ENCODE measurements at places on chromosomes 2 and 18.
A peak's percentile ranks its signal among the peaks of the same experiment; 100 is the strongest.

- no peak for DNase-seq
Measured at GRCh38 chr2:200350850-200351285, 44.4 kb downstream of the SPATS2L start.

DNA sequence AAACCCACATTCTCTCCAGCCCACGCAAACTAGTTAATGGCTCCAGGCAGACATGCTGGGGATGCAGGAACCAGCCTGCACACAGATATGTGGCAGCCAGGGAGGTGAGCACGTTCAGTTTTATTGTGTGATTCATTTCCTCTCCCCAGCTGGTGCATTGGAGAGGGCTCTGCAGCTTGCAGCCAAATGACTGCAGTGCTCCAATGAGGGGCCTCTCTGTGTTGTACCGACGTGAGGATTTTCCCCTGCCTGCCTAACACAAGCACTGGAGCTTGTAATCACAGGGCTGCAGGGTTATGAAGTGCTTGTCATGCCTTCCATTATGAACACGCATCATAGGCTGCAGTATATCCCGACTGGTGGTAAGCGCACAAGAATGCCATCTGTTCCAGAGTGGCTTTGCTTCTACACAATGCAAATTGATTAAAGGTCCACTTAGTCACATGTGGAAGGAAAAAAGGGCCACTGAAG, 92.3 kb upstream of the THUMPD2 start:
- peak; percentile 11 for DNase-seq

DNA sequence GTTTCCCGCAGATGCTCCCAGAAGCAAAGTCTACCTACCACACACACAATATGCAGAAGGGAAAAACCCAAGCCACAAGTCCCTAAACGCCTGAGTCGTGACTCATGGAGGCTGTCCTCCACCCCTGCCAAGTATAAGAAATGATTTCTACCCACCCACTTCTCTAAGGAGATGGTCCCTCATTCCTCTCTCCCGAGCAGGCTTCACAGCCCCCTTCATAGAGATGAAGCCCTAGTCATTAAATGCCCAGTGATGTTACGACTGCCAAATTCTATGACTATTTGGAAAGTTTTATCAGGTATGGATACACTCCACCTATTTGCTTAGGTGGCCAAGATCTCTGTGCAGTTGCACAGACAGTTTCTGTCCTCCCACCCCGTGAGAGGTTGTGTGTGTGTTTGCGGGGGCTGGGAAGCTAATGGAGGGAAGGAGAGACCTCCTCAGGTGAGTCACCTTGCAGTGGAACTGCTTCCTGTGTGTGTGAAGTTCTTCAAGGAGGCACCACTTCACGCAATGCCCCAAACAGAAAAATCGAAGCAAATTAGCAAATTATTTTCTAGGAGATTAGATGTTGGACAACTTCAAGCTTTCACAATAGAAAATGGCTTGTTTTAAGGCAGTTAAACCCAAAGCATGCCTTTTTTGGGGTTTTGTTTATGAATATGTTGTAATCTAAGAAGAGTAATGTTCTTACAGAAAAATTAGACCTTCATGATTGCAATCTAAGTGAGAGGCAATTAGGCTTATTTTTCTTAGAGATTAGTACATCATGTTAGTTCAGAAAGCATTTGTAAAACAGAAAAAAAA, 175.2 kb downstream of the TGIF1 start:
- DNase-seq = peak; percentile 94

- DNase-seq = no peak
Measured at GRCh38 chr18:45023519-45023918, 342.8 kb downstream of the SETBP1 start.

- no peak for DNase-seq
Measured at GRCh38 chr2:73081181-73081671, 9.7 kb upstream of the SFXN5 start.

- no peak for DNase-seq
Measured at GRCh38 chr18:54197747-54198411, 26.6 kb downstream of the MBD2 start.

DNA sequence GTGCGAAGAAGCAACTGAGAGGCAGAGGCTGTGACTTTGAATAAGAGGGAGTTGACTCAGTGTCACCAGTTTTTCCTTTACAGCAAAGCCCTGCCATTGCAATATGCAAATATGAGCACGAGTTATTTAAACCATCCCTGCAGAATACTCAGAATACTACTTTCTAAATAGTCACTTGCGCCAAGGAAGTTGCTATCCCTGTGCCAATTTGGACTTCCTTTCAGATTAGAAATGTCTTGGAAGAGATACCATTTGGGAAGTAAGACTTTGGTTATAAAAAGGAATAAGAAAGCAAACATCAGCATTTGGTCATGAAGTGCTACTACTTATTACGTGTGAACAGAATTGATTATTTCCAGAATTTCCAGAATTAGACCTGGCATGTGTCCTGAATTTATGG, 151.8 kb upstream of the MYT1L start:
- no peak for DNase-seq

- no peak for DNase-seq
Measured at GRCh38 chr2:105321875-105322646, 7.5 kb downstream of the TGFBRAP1 start.

DNA sequence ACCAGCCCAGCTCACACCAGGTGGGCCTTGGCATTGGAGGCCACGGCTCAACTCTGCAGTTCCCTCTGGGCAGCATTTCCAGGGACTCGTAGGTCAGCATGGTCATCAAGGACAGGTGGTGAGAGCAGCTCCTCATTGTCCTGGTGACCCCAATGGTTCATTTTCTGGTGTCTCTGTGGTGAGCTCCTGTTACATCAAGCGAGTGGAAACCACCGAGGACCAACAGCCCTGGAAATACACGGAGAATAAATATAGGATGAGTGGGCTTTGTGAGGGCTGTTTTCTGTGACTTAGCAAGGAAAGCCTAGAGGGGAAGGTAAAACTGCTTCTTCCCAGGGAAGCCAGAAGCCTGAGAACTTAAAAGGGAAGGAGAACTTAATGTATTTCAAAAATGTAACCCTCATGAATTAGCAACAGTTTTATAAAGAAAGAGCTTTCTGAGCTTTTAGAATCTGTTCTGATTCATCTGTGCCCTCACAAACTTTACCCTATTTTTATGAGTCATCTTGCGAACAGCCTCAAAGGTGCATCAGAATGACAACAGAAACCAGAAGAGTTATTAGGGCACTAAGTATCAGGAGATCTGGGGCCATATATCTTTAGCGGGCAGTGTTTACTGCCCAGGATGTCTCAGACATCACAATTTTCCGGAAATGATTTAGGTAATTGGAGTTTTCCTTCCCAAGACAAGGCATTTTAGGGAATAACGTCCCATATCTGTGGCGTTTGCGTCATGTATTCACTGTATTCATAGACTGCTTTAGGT, 18.7 kb downstream of the C2orf92 start:
- DNase-seq = no peak

DNA sequence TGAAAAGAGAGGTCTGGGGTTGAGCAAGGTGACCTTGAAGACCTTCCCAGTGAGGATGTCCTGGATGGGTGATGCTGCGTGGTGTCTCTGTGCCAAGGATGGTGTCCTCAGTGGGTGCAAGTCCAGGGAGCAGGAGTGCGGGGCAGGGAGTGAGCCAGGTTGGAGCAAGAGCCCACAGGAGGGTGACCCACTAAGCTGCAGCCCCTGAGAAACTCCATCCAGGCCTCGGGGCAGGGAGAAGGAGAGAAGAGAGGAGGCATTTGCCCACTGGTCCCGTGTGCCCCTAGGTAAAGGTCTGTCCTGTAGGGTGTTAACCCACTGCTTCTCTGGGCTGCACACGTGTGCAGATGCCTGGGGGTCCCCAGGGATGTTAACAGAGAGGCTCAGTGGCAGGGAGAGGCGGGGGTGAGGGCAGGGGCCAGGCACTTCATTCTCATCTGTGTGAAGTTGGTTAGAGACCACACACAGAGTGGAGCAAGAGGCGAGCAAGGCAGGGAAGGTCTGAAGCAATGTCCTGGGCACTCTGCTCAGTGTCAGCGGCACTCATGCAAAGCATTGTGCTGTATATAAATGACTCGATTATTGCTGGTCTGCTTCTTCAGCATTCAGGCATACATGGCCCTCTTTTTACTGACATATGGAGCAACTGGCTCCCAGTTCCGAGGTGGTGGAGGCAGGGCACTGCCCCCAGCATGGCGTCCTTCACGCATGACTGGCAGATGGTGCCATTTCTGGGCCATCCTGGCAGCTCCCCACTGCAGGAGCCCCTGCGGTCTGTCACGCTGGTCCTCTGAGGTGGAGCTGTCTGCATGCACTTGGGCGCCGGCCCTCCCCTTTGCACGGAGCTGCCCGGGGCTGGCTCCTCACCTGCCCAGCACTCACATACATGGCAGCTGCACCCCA, 117.2 kb upstream of the HS6ST1 start:
- no peak for DNase-seq

DNA sequence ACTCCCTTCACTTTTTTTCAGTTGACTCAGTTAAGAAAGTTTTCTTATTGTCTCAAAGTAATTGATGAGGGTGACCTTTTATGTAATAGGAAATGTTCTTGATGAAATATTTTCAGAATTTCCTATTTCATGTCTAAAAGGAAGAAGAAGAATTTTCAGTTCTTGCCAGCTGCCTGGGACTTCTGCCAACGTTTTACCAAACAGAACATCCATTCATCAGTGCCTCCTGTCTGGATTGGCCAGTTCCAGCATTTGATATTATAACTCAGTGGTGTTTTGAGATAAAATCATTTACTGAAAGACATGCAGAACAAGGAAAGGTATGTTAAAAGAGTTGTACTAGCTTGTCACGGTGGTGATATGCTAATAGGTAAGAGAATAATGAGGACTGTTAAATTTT, 104.7 kb upstream of the MYO3B start:
- no peak for DNase-seq

GRCh38 chr18:54783139-54783538, 45.1 kb upstream of the RAB27B start:
- DNase-seq = no peak

DNA sequence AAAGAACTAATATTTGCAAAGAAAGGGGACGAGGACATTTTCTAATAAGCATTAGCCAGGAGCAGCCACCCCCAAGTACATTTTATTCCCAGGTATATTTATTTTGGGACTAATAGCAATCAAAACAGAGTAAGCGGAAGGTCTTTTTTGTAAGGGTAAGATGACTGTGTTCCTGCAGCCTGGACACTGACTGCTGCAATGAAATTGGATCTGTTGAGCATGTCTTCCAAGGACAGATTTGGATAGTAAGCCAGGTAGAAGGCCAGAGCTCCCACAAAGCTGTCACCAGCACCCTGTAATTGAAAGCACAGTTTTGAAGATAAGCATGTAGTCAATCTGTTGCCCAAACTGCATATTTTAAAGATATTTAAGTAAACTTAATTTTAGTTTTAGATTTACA, 10.0 kb downstream of the MRPL33 start:
- no peak for DNase-seq

DNA sequence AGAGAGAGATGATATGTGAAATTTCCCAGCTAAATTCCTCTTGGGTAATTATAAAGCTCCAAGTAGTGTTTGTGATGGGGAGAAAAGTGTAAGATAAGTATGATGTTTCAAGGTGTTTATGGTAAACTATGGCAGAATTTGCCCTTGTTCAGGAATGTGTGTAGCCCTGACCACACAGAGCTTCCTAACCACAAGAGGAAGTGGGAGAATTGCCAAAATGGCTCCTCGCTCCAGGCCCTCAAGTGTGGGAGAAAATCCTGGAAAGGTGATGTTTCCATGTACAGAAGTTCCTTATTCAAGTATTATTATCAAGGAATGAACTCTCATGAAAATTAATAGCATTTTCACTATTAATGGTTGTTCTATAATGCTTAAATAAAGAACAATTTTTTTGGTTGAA, 878.3 kb downstream of the TDRD15 start:
- no peak for DNase-seq

- DNase-seq = no peak
Measured at GRCh38 chr2:74373985-74374384, 6.1 kb downstream of the DCTN1 start.

GRCh38 chr18:79069717-79070151, 540 bp downstream of the ATP9B start:
- peak; percentile 35 for DNase-seq

DNA sequence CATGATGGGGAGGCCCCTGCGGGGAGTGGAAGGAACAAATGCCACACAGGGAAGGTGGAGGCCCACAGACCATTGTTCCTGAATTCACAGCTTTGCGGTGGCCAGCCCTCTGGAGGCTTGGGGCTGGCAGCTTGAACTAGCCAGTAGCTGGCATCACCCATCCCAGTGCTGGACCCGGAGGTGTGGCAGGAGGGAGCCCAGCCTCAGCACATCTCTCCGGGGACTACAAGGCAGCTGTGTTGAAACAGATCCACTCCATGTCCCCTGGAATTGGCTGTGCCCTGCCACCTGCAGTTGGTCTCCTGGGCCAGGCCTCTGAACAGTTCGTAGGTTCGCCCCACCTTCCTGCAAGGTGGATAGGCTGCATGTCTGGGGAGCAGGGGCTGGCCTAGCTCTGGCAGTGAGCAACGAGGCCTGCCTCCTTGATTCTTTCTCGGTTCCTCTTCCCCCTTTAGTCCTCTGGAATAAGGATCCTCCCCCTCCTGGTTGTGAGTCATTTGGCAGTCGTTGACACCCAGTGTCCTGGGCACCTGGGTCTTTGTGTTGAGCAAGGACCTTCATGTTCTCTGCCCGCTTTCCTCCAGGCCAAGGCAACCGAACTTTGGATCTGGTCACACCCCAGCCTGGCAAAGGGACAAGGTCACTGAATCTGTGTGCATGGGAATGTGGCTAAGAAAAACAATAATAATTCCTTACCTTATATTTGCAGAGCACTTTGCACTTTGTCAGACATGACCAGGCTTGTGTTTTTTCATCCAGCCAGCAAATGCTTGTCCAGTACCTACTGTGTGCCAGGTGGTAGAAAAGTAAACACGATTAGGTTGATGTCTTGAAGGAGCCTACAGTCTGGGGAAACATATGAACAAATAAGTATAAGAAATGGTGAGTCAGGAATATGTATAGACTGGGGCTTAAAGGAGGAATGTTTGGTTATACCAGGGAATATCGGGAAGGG, 55.0 kb upstream of the MCFD2 start:
- DNase-seq = peak; percentile 85

GRCh38 chr18:48711651-48712486, 173.0 kb downstream of the CTIF start:
- DNase-seq = peak; percentile 64

DNA sequence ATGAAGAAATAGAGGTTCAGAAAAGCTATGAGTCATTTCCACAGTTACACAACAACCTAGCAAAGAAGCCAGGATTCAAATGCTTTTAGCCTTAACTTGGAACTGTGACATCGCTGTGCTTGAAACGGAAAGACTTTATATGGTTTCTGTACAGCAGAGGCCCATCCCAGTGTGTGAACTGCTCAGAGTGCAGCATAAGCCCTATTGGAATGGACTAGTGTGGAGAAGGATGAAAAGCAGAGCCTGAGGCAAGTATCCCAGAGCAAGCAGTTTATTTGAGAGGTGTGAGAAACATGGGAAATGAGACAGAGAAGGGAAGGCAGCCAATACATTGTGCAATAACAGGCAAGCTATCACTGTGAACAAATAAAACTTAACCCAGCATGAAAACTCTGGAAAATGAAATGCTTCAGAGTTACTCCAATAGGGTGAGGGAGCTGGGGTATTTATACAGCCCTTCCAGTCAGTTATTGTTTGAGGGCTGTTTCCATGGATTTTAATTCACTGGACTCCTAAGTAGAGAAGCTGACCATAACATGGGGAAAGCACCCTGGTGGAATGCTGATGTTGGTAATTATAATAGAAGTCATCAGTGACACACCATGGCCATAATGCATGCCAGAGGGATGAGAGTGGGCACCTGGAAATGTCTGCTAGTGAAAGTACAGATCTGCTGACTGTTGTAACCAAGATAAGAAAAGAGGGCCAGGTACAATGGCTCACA, 254.0 kb upstream of the POU3F3 start:
- DNase-seq = peak; percentile 14

Measured in suppressor macrophage treated with lipopolysaccharide for 1 hour (primary cell).